ENCODE measurements at places on chromosomes 13 and 19.

- no peak for DNase-seq
Measured at GRCh38 chr13:27104606-27105005, 67.0 kb downstream of the USP12 start.

DNA sequence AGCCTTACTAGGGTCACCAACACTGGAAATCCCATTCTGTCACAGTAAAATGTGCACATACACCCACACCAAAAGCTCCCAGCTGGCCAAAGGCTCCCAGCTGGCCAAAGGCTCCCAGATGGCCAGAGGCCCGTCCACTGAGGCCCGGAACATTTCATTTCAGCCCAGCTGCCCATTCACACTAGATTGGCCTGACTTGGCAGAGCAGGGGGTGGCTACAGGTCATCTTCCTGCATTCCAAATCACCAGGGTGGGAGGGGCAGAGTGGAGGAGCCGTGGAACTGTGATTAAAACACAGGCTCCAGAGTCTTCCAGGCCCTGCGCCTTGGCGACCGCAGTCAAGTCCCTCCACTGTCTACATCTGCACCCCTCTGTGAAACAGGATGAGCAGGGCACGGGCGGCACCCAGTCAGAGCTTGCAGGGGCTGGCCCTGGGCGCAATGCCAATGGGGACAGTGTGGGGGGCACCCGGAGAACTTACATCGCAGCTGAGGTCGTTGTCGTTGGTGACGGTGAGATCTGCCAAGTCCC, 10.1 kb upstream of the PRKD2 start:
- DNase-seq: no peak

DNA sequence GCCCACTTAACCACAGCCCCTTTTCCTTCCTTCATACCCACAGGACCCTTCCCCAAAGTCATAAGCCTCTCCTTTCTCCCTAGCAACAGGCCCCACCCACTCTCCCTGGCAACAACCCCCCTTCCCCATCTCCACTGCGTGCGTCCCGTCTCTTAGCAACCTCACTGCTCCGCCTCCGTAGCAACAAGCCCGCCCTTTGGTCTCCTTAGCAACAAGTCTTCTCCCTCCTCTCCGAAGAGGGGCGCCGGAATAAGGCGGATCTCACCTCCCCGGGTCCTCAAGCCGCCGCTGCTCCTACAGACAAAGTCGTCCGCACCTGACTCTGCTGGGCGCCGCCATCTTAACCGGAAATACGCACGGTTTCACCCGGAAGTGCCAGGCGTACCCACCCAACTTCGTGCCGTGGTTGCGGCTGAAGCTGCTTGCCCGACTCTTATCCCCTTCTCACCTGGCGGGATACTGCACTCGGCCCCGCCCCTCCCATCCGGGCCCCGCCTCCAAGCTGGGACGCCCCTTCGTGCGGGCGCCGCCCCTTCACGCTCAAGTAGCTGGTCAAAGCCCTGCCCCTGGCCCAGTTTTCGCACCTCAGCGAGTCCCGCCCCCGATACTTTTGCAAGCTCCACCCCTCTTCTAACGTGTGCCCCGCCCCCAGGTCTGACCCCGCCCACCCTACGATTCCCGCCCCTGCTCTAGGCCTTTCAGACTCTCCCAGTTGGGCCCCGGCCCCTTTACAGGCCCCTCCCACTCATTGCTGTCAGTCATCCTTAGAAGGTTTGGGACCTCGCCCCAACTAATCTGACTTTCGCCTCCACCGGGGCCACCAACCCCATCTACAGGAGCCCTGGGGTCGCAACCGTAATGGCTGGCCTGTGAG, at the start of gene HSPBP1:
Gene HSPBP1 (minus strand): TSS at position 341 of the 874 bp plus-strand sequence. CDS start 502 bp downstream, outside the sequence.
- DNase-seq: peak; percentile 92

- no peak for DNase-seq
Measured at GRCh38 chr13:92097337-92097903, 699.0 kb downstream of the GPC5 start.

DNA sequence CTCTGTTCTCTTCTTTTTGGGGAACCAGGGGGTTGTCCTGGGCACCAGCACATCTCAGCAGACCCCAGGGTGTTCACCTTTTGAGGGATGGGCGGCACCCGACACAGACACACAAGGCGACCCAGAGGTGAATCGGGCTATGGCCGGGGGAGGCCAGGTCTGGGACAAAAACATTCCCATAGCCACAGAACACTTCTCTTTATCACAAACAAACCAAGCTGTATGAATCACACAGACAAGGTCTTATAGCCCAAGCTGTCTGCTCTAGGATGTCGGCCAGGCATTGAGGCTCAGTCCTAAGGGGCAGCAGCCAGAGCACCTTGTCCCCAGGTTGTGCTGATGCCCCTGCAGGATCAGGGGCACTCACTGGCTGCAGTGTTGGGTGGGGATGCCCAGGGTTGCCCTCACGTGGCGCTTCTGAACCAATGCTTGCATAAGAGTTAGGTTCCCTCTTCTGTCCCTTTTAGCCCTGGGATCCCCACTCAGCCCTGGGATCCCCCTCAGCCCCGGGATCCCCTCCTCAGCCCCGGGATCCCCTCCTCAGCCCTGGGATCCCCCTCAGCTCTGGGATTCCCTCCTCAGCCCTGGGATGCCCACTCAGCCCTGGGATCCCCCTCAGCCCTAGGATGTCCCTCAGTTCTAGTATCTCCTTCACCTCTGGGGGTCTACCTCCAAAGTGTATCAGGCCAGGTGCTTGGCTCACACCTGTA, 26.9 kb downstream of the MAU2 start:
- no peak for DNase-seq

GRCh38 chr13:29101905-29102304, 281.8 kb downstream of the MTUS2 start:
- no peak for DNase-seq

DNA sequence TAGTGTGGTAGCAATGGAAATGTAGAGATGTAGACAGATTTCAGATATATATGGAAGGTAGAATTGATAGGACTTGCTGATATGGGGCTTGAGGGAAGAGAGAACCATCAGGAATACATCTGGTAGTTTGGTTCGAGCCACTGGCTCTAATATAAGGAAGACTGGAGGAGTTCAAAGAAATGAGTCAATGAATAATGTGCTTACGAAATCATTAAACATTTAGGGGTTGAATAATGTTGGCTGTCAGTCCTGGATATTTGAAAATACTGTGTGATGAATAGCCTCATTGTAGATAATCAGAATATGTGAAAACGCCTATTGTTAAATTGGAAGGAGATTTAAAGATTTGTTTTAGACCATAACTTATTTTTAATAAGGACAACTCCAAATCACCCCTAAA, 21.6 kb downstream of the SGCG start:
- no peak for DNase-seq

GRCh38 chr19:45817725-45818301, 2.7 kb upstream of the RSPH6A start:
- no peak for DNase-seq

- DNase-seq: peak; percentile 29
Measured at GRCh38 chr19:23116802-23117571, at the start of gene ZNF730. ZNF730 (plus strand) TSS chr19:23117025; CDS start chr19:23117174, 149 bp downstream.

GRCh38 chr19:51568456-51568855, 2.6 kb upstream of the ZNF175 start:
- DNase-seq: no peak

DNA sequence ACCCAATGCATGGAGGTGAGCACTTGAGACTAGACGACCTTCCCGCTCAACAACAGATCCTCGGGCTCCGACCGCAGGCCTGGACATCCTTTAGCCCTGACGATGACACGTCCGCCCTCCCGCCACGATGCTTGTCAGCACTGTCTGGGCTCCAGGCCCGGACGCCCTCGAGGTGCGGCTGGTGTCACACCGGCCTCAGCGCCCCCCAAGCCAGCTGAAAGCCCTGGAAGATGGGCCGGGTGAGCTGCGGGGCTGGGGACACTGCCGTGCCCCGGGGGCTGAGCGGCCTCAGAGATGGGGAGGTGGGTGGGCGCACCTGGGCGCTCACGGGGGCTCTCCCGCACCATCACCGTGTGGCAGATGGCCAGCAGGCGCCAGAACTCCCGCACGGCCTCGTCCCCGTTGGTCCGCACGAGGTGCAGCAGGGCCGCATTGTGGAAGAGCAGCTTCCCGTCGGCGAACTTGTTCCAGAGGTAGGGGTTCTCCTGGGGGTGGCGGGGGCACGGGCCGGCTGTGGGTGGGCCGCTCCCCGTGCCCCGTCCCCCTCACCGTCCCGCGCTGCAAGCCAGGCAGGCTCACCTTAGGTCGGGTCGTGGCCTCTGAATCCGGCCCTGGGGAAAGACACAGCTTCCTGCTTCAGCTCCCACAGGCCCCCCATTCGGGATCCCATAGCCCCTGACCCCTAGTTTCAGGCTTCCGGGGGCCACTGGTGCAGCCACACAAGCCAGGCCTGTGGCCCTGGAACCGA, 15.5 kb downstream of the ATP8B3 start:
- DNase-seq: no peak

DNA sequence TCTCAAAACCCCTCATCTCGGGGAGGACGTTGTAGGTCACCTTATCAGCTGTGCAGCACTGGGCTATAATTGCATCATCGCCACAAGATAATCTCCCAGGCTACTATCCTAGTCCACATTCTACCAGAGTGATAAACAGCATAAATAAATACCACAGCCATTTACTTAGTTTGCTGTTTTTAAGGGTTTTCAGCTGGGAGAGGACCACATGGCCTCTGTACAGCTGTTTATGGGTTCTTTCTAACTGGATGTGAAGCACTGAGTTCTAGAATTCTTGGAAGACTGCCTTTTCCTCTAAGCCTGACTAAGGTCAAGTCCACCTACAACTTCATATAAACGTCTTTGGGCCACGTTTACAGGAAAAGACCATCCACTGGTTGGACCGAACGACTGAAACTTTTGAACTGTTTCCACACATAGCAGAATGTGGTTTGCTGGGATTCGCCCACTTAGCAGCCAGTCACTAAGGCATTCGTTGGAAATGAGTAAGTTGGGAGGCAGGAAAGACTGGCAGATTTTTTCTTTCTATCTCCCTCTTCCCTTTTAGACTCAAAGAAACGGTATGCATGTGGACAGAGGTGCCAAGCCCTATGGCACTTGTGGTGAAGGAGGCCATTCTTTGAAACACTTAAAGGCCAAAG, 752.5 kb upstream of the SGCG start:
- no peak for DNase-seq

- no peak for DNase-seq
Measured at GRCh38 chr13:31631071-31631470, 108.3 kb upstream of the RXFP2 start.

- DNase-seq: no peak
Measured at GRCh38 chr13:76461999-76462398, 424.2 kb downstream of the KCTD12 start.

DNA sequence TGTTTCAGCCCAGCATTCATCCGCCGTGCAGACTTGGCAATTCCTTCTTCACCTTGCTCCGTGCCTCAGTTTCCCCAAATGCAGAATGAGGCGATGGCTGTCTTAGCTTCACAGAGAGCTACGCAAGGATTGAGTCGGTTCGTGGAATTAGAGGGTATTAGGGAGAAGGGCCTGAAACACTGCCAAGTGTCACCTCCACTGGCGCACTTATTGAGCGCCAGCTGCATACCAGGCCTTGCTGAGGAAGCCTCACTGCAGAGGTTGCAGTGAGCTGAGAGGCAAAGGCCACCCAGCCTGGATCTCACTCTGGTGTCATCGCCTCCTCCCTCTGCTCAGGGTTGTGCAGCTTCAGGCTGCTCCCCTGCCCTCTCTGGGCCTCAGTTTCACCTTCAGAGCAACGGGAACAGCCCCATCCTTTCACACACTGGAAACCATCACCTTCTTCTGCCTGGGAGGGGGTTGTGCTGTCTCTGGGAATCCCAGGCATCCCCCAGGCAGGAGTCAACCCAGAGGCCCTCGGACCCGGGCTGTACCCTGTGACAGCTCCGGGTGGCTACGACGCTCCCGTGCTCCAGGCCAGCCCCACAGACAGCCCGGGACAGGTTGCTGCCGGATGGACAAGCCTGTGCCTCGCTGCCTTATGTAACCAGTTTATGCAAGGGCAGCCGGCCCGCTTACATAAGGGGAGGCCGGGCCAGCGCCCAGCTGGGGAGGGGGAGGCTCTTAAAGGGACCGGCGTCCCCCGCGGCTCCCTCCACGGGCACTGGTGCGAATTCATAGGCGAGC, 31.9 kb downstream of the NFIC start:
- no peak for DNase-seq

DNA sequence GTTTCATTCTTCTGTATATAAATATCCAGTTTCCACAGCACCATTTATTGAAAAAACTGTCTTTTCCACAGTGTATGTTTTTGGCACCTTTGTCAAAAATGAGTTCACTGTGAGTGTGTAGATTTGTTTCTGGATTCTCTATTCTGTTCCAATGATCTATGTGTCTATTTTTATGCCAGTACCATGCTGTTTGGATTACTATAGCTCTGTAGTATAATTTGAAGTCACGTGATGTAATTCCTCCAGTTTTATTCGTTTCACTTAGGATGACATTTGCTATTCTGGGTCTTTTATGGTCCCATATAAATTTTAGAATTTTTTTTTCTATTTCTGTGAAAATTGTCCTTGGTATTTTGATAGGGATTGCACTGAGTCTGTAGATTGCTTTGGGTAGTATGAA, 11.0 kb upstream of the ZNF823 start:
- DNase-seq: no peak

- DNase-seq: no peak
Measured at GRCh38 chr19:34573226-34573864, 91.8 kb downstream of the WTIP start.

GRCh38 chr19:12806242-12807081, at the start of gene RNASEH2A:
RNASEH2A (plus strand) TSS chr19:12806584; CDS start chr19:12806674, 90 bp downstream.
- peak; percentile 83 for DNase-seq

- no peak for DNase-seq
Measured at GRCh38 chr13:111664696-111665095, 344.3 kb downstream of the TEX29 start.

DNA sequence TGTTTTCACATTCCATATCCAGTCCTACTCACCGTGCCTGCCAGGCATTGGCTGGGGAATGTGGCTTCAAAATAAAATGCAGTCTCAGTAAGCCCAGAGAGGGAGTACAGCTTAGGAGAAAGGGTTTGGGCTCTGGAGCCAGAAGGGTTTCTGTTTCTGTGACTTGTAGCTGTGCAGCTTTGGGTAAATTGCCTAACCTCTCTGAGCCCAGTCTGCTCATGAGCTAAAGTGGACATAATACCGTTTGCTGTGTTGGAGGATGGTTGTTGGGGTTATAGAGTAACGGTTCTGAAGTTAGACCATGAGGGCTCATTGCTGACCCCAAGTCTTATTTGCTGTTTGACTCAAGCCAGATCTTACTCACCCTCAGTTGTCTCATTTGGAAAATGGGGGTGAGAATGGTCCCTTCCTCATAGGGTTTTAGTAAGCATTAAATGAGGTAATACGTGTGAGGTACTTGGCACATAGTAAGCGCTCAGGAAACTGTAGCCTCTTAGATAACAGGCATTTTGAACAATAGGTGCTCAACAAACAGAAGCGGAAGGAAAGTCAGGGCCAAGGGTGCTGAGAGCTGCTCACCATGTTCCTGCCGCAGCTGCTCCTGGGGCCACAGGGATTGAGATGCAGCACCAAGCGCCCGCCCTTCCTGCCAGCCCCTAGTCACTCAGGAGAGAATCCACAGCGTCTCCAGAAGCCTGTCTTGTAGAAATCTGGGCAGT, 45.5 kb downstream of the C13orf42 start:
- DNase-seq: no peak
